Sigmoid colon (tissue), 7 donors: ENCODE measurements at places on chromosomes 11 and 22. TPM values are rescaled to one million over a fixed set of nuclear protein-coding genes. Genes with fewer than 3 reads are reported as not detected.

DNA sequence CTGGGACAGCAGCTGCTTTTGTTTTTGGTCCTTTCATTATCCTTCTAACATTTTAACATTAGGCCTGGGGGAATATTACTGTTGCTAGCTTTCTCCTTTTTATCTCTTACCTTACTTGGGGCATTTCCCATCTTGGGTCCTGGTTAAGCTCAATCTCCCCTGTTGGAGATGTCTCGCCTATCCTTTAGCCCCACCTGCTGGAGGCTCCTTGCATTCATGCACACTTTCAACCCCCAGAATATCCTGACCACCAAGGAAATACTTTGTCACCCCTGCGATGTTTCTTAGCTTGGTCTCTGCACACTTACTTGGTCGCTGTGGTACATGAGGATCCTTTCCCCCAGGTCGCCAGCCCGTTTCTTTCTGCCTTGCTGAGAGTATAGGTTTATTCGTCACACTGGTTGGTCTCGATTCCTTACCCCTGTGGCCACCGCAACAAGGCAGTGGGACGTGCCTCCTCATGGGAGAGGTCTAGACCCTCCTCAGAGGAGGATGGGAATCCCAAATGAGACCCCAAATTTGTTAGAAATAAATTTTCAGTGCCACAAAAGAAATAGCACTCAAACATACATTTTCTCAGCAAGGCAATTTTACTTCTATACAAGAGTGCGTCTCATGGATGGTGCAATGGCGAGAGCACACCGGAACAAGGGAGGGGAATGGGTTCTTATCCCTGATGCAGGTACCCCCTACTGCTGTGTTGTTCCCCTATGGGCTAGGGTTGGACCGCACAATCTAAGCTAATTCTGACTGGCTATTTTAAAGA, 5.4 kb upstream of the TXN2 start:
- H3K4me1 ChIP-seq: no peaks in the 10 kb centered on the region
- H3K36me3 ChIP-seq: peaks cover 20% of the 10 kb centered on the region
- no peak for DNase-seq
- H3K4me3 ChIP-seq: no peak overlapping the region
- H3K27me3 ChIP-seq: no peaks in the 10 kb centered on the region

Gene DLG2
- total RNA-seq: 21.0 TPM

Gene KCNK4
- not detected for total RNA-seq

DNA sequence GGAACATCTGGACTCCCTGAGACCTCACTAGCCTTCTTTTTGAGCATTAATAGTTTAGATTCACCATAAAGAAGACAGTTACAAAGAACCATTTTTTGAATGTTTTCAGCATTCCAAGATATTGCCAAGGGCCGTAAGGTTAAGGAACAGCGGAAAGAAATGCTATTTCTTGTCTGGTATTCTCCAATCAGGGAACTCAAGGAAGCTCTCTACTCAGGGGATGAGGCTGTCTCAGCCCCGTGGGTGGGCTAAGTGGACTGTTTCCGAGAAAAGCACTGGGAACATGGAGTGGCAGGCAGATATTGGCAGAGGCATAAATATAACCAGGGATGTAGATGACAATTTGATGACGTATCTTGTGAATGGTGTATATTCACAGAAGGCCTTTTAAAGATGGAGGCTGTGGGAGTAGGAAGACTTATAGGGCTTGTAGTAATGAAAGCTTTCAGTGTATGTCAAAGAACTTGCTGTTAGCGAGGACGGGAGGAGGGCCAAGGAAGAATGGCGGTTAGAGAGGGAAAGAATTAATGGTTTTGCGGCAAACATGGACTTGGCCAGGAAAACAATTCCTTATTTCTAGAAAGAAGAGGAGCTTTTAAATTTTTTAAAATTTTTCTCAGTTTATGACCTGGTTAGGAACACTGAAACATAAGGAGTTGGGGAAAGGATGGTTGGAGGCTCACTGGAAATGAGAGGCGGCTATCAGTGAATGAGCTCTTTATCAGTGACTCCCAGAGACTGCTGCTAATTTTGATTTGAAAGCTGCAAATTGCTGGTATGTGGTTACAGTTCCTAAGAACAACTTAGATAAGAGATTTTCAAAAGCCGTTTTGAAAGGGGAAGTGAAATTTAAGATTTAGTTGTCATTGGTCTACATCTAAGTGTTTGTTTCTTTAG, 64.6 kb downstream of the ST3GAL4 start:
- no peaks in the 10 kb centered on the region for H3K27me3 ChIP-seq
- no peak overlapping the region for H3K4me3 ChIP-seq
- H3K4me1 ChIP-seq: peaks cover 25% of the 10 kb centered on the region
- DNase-seq: no peak

- H3K4me1 ChIP-seq: no peaks in the 10 kb centered on the region
- no peak overlapping the region for H3K4me3 ChIP-seq
- no peak for DNase-seq
- H3K27me3 ChIP-seq: no peaks in the 10 kb centered on the region
- H3K36me3 ChIP-seq: no peaks in the 10 kb centered on the region
Measured at GRCh38 chr22:28538922-28539321, 140.7 kb downstream of the TTC28 start.

DNA sequence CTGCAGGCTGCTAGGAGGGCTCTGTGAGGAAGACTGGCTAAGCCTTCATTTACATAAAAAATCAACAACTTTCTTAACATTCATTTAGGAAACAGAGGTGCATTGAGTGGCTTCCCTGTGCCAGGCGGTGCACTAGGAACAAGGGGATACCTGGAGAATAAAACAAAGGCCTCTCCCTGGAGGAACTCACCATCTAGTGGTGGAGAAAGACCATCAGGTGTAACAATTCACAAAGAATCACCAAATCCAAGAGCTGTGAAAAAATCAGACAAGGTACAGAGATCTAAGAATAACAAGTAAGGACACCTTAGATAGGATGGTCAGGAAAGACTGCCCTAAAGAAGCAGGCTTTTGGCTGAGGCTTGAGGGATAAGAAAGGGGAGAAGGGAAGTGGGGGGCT, 40.3 kb downstream of the CSNK2A3 start:
- H3K27me3 ChIP-seq: no peaks in the 10 kb centered on the region
- DNase-seq: no peak
- no peaks in the 10 kb centered on the region for H3K36me3 ChIP-seq
- H3K27ac ChIP-seq: no peak overlapping the region
- H3K4me1 ChIP-seq: peaks cover 17% of the 10 kb centered on the region
- no peak overlapping the region for H3K4me3 ChIP-seq

DNA sequence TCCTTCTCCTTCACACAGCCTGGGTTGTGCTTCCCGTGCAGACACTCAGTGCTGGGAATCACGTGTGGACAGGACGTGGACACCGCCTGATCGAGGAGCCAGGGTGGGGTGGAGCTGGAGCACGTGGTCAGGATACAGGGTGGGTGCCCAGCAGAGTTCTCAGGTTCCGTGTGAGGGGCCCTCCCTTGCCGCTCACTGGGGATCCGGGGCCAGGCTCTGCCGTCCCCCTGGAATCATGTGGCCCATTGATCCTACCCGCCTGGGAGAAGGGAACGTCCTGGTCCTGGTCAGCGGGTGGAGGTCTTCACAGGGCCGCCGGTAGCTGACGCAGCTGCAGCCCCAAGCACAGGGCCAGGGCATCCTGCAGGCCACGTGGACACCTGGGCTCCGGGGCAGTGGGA, 397.7 kb downstream of the TBC1D22A start:
- H3K27ac ChIP-seq: no peak overlapping the region
- H3K36me3 ChIP-seq: no peaks in the 10 kb centered on the region
- DNase-seq: no peak
- no peaks in the 10 kb centered on the region for H3K27me3 ChIP-seq

GRCh38 chr22:33741025-33741424, 179.3 kb downstream of the LARGE1 start:
- no peak overlapping the region for H3K27ac ChIP-seq
- H3K4me1 ChIP-seq: peaks cover 28% of the 10 kb centered on the region
- no peak overlapping the region for H3K4me3 ChIP-seq
- no peaks in the 10 kb centered on the region for H3K27me3 ChIP-seq
- DNase-seq: no peak

Gene OR6Q1
- total RNA-seq: not detected

Gene CCDC87
- 0.71 TPM for total RNA-seq

DNA sequence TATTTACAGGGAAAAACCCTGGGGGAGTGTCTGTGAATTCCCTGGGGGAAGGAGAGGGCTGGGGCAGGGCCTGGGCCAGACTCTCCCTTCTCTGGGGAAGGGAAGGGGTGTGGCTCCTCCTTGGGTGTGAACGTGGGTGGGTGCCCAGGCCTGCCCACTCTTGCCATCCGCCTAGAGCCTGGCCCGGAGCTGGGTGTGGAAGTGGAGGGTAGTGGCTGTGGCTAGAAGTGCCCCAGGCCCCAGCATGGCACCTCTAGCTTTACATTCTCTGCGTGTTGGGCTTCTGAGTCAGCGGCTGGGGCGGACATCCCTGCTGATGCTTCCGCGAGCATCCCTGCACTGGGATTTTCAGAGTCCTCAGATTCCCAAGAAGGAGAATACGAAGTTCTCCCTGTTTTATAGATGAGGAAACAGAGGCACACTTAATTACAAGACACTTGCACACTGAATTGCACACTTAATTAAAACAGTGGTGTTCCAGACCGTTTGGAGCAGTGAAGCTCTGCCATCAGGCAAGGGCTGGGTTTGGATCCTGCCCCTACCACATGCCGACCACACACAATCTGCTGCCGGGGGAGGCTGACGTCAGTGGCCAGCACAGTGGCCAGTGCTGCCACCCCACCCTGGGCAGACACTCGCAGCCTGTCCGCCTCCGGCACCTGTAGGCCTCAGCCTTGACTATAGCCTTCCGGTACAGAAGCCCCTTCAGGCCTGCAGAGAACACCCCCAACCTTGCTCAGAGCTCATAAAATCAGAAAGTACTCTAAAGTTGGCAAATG, 7.6 kb downstream of the BAD start:
- H3K36me3 ChIP-seq: peaks cover 26% of the 10 kb centered on the region
- H3K27me3 ChIP-seq: no peaks in the 10 kb centered on the region
- DNase-seq: no peak
- H3K4me1 ChIP-seq: no peaks in the 10 kb centered on the region
- no peak overlapping the region for H3K27ac ChIP-seq

Gene OR6T1
- not detected for total RNA-seq

GRCh38 chr11:21631991-21632390, 560.9 kb upstream of the ANO5 start:
- no peaks in the 10 kb centered on the region for H3K27me3 ChIP-seq
- no peaks in the 10 kb centered on the region for H3K36me3 ChIP-seq
- DNase-seq: no peak
- H3K4me3 ChIP-seq: no peak overlapping the region

Gene ACRV1
- total RNA-seq: not detected

DNA sequence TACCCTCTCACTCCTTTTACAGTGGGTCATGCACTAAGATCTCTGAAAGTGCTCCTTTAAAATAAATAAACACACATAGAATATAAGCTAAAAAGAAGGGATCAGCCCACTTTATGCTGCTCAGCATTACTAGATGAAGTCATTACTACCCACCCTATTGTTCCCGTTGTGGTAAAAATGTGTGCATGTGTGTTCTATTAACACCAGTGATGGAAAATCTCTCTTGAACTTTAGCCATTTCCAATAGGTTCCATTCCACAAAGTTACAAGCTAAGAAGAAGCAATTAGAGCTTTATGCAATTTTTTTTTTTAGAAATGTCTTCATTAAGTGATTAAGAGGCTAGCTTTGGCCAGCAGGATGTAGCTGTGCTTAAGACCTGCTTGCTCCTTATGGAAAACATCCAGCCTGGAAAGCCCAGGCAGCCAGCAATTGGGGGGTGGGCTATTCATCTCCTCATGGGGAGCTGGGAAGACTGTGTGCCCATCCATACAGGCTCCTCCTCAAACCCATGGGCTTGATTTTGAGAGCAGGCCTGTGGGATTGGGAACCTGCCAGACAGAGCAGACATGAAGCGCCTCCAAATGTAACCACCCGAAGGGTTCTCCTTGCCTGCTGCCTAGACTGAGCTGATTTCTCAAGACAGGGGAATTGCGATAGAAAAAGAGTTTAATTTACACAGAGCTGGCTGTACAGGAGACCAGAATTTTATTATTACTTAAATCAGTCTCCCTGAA, 92.9 kb upstream of the PARVA start:
- no peaks in the 10 kb centered on the region for H3K27me3 ChIP-seq
- no peaks in the 10 kb centered on the region for H3K36me3 ChIP-seq
- no peak for DNase-seq

Gene GPR83
- 0.36 TPM for total RNA-seq

DNA sequence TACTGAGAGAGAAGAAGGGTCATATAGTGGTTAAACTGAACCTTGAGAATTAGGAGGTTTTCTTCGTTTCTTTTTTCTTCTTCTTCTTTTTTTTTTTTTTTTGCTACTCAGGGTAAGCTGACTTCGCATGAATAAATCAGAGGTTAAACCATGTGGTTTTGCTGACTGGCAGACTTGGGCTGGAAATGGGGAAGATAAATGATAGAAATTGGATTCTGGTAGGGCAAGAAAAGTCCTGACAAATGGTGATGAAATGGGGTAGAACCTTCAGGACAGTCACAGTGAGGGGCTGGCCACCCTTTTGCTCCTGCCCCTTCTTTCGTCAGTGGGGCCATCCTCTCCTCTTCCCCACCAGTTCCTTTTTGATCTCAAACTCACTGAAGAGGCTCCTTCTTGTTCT, 1.6 kb upstream of the SWAP70 start:
- no peaks in the 10 kb centered on the region for H3K36me3 ChIP-seq
- no peak overlapping the region for H3K4me3 ChIP-seq
- H3K27me3 ChIP-seq: no peaks in the 10 kb centered on the region
- no peaks in the 10 kb centered on the region for H3K4me1 ChIP-seq
- no peak overlapping the region for H3K27ac ChIP-seq

DNA sequence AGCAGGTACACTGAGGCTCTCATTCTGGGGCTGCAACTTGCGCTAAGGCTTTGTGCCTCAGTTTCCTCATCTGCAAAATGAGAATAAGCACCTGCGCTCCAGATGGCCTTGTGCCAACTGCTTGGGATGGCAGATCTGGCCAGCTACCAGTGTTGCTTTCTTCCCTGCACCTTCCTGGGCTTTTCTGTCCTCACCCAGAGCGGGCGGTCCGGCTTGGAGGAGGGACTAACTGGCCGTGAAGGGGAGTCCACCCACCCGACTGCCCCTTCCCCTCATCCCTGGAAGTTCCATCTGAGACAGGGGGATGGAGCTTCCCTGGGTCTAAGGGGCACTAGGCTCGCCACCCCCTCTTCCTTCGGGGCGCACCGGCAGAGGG, 3.5 kb downstream of the SLC16A8 start:
- H3K36me3 ChIP-seq: peaks cover 3% of the 10 kb centered on the region
- peak overlapping the region; percentile 41 for H3K4me3 ChIP-seq

DNA sequence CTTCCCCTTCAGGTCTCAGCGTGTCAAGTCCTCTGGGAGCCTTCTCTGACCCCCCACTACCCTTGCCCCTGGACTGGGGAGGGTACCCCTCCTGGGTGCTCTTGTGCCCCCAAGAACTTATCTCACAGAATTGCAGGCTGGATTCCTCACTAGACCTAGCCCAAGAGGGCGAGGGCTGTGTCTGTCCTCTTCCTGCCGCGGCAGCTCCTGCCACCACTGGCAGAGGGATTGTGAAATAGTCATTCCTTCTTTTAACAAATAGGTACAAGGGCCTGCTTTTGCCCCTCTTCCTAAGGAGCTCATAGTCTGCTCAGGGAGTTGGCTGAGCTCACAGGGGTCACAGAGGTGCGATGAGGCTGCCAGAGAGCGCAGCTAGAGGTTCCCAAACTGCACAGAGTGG, 5.5 kb downstream of the RAB36 start:
- H3K4me1 ChIP-seq: peaks cover 13% of the 10 kb centered on the region
- no peak overlapping the region for H3K4me3 ChIP-seq
- no peak overlapping the region for H3K27ac ChIP-seq
- DNase-seq: no peak
- no peaks in the 10 kb centered on the region for H3K27me3 ChIP-seq
